Right ventricle myocardium inferior (tissue), 1 donor: ENCODE measurements at places on chromosomes 16 and 17. TPM values are rescaled to one million over a fixed set of nuclear protein-coding genes. Genes with fewer than 3 reads are reported as not detected.

DNA sequence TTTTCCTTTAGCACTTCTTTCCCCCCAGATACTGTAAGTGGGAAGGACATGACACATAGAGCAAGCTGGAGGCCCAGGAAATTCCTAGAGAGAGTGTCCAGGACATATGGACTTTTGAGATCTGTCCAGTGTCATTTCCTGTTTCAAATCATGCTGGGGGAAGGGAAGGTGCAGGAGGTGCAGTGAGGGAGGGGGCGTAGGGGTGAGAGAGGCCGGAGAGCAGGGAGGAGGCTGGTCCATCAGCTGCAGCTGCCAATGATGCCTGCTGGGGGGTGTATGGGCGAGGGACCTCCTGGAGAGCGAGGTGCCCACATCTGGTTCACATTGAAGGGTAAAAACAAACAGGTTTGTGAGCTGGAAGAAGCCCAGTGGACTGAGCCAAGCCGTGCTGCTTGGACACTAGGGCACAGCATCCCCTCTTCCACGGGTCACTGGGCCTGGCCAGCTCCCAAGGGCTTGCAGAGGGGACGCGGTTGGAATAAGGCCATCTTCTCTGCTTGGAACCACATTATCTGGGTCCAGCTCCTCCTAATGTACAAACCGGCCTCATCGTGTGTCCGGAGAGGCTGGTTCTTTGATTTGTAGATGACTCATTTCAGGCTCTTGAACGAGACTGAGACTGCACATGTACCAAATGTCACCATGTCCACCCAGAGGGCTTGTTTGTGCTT, 70.4 kb upstream of the SMURF2 start:
- DNase-seq = peak; percentile 71

- no peak for DNase-seq
Measured at GRCh38 chr17:67459985-67460384, 82.9 kb downstream of the PITPNC1 start.

GRCh38 chr17:4331614-4332013, 34.9 kb downstream of the UBE2G1 start:
- no peak for DNase-seq

GRCh38 chr17:81924557-81925532, 2.7 kb downstream of the MAFG start:
- no peak for DNase-seq

- no peak for DNase-seq
Measured at GRCh38 chr17:74145756-74146155, 57.7 kb upstream of the RPL38 start.

- DNase-seq = no peak
Measured at GRCh38 chr17:45305530-45306087, 11.2 kb downstream of the MAP3K14 start.

- DNase-seq = no peak
Measured at GRCh38 chr17:57536289-57536688, 208.8 kb downstream of the CCDC182 start.

DNA sequence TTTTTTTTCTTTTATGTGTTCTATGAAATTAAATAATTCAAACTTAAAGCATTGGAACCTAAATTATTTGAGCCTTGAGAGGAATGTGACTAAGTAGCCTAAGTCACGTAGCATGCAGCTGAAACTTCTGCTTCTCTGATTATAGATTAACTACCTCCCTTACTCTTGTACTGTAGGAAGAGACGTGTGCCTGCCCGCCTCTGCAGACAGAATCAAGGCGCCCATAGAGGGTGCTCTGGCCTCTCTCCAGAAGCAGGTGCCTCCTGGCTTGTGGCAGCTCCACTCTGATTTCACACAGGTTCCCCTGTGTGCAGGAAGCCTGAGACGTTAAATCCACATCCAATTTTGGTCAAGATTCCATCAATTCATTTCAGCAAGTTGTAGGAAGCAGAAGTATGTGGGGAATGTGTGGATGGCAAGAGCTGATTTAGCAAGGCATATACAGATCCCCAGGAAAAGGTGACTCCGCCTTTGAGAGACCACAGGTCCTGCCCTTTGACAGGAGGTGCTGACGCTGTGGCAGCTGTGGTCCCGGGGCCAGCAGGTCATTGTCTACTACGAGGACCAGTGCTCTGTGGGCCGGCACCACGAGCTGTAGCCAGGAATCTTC, 1418.8 kb downstream of the CDH11 start:
- DNase-seq = peak; percentile 45

GRCh38 chr17:49822829-49823228, 25.0 kb downstream of the TAC4 start:
- DNase-seq = no peak

GRCh38 chr17:76529224-76530094, 8.1 kb downstream of the CYGB start:
- peak; percentile 95 for DNase-seq

GRCh38 chr17:2138318-2138717, 83.4 kb downstream of the HIC1 start:
- DNase-seq = no peak

DNA sequence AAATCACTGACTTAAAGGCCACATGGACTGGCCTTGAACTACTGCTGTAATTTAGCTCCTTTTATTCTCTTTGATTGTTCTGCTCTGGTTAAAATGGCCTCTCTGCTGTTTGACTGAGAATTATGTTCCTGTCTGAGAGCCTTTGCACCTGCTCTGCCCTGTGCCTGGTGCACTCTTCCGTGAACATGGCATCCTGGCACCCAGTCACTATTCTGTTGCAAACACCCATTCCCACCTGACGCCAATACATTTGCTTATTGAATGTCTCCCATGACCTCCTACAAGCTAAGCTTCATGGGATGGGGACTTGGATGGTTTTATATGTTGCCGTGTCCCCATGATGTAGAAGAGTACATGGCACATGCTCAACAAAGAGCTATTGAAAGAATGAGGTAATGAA, 20.1 kb downstream of the HSD17B2 start:
- DNase-seq = no peak

DNA sequence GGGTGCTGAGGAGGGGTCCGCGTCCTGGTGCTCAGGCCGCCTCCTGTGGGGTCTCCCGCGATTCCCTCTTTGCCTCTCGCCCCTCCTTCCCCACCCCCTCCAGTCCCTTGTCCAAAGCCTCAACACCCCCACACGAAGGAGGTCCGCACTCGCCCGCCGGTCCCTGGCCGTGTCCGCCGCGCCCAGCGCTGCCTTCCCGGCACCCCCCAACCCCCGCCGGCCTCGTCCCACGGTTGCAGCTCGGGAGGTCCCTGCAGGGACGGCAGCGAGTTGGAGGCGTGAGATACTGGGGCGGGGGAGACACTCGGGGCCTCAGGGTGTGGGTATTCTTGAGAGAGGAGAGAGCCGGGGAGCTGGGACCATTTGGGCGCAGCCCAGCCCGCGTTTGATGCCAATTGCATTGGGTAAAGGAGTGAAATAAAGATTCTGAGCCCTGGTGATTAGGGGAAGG, 468 bp downstream of the FLYWCH2 start:
- DNase-seq = no peak

Gene SSTR5
- 14.7 TPM for total RNA-seq

Gene SLC2A4
- 119 TPM for total RNA-seq

Gene PRSS27
- 0.30 TPM for total RNA-seq

Gene FOXL1
- 0.60 TPM for total RNA-seq

Gene PROCA1
- total RNA-seq = 0.73 TPM

Gene TP53TG3F
- not detected for total RNA-seq

Gene SCNN1B
- 0.27 TPM for total RNA-seq

Gene KRT33A
- total RNA-seq = not detected

Gene C16orf92
- total RNA-seq = not detected
